SHP77 treated with DMSO at 0.1 percent for 48 hours (cell line): ENCODE measurements at places on chromosomes 7 and 10.

GRCh38 chr7:72249106-72249505 is 163.0 kb downstream of the CALN1 start:
- no peak for DNase-seq

DNA sequence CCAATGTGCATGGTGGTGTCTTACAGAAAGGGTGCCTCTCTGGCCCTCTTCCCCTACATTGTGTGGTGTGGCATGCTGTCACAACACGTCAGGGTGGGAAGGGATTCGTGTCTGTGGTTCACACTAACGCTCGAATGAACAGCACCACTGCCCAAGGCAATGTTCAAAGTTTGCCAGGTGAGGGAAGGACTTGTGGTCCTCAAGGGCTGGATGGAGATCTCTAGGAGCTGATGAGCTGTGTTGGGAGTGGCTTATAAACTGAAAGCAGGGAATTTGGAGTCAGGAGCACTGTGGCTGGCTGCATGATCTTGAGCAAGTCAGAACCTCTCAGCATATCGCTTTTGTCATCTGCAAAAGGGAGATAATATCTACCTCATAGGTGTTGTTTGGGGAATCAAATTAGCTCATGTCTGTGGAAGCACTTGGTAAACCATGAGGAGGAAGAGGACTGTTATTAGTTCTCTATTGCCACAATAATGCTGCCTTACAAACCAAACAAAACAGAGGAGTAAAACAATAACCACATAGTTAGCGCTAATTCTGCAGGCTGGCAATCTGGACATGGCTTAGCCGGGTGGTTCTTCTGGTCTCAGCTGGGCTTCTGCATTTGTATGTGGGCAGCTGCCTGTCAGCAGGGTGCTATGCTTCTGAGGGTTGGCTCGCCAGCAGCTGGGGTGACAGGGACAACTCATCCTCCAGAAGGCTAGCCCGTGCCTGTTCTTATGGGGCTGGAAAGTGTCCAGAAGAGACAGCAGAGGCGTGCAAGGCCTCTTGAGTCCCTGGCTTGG is 22.9 kb upstream of the C10orf105 start:
- no peak for DNase-seq

GRCh38 chr7:84624927-84625326 is 430.3 kb upstream of the SEMA3A start:
- DNase-seq = no peak

GRCh38 chr7:155418941-155419755 is 38.8 kb upstream of the EN2 start:
- no peak for DNase-seq

DNA sequence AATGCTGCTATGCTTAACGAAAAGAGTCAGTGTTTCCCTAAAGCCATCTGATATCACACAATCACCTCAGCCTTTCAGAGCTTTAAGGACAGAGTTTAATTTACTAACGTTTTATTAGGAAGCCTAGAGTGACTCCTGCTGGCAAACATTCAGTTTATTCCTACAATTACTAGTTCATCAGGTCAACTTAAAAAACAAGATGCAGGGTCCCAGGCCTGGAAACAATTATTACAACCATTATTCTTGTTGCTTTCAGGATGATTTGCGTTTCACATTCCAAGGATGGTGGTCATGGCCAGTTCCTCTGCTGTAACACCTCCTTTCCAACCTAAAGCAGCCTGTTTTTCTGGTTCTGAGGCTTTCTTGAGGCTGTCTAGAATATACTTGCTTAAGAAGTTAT is 1.5 kb upstream of the FAM53B start:
- DNase-seq = no peak

- DNase-seq = no peak
These were observed 45.4 kb upstream of the NPSR1 start for GRCh38 chr7:34612661-34613060.

DNA sequence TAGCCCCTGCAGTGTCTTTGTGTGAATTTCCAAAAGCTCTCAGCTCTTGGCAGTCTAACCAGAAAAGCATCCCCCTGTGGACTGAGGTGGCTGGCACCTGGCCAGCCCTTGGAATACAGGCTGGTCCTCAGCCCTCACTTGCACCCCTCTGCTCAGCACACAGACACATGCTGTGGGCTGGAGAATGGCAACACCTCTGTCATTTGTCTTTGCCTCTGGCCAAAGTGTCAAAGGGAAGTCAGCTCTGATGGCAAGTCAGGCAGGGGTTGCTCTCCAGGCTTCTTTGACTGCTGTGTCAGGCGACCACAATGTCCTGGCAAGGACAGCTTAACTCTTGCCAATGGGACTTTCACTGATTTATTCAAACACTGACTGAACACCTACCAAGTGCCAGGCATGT is 724.8 kb downstream of the INHBA start:
- DNase-seq = no peak

DNA sequence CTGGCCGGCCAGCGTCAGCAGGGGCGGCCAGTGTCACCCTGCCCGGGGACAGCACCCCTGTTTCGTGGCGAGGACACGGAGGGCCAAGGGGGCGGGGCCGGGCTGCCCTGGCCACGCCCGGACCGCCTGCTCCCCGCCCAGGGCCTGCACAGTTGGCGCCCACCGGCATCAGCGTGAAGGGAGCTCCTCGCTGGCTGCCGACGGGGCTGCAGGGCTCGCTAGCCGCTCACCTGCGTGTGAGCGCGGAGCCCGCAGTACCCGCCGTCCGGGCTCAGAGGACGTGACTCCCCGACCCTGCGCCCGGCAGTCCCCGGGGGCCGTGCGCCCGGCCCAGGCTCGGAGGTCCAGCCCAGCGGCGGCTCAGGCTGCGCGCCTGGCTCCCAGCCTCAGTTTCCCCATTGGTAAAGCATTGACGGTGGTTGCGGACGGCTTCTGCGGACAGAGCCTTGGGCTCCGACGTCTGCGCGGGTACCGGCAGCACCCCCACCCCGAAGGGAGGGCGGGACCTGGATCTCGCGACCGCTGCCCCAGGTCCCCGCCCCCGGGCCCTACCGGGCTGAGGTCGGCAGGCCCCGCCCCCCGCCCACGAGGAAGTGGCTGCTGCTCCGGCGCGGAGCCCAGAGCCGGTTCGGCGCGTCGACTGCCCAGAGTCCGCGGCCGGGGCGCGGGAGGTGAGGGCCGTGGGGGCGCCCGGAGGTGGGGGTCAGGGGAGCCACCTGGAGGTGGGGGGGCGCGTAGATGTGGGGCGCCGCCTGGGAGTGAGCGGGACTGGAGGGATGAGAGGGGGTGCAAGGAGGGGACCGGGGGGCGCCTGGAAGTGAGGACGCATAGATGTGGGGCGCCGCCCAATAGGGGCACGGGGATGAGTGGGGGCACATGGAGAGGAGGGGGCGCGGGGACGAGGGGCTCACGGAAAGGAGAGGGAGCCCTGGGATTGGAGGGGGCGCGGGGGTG is at the start of gene ARPC1B:
Gene ARPC1B, plus strand, starts transcription at position 620 of the 954 bp plus-strand sequence. CDS start 10,985 bp downstream, outside the sequence.
- peak; percentile 36 for DNase-seq

GRCh38 chr7:108324053-108325038 is 131.9 kb downstream of the NRCAM start:
- DNase-seq = no peak

- DNase-seq = no peak
These were observed 194.3 kb downstream of the SORCS3 start for GRCh38 chr10:104835422-104835821.

DNA sequence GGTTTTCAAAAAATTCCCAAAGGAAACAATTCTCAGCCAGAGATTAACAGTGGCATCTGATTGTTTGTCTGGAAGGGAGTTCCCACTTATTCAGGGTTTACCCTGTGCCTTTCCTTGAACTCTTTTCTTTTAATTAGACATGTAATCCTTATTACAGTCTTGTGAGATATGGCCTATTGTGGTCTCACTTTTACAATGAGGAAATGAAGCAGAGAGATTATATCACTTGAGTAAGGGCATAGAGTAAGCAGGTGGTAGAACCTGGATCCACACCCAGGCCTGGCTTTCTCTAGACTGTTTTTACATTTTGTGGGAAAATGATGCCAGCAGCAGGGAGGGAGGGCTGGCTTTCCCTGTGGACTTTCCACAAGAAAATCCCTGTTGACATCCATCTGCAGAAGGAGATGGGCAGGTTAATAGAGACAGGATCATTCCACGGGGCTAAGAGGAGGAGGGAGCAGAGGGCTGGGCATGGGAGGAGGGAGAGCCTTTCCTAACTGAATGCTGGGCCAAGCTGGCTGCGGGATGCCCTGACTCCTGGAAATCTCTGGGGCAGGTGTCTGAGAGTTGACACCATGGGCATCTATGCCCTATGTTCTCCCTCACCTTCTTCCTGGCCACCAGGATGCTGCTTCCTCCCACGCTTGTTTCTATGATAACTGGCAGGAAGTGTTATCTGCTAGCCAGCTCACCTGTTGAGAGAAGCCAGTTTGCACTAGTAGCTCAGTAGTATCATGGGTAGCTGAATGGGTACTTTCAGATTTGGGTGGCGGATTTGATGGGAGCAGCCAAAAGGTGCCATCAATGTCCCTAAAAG is 28.7 kb upstream of the ARHGAP22 start:
- DNase-seq = no peak

DNA sequence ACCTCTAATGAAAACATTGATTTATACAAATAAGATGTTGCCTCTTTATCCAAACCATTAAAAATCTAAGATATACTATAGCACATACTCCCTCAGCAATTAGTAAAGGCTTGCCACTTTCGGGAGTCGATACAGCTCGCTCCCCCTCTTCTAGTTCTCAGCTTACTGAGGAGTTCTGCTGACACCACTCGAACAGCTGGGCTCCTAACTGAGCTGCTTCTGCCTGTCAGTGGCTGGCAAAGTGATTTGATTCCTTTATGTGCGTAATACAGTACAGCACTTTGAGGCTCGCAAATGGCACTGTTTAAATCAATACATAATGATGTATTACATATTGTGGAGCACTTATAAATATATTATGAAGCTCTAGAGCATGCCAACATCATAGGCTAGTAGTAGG is 241.8 kb downstream of the CREB5 start:
- DNase-seq = no peak

- DNase-seq = no peak
These were observed 34.8 kb downstream of the PIP4K2A start for GRCh38 chr10:22679608-22680007.

DNA sequence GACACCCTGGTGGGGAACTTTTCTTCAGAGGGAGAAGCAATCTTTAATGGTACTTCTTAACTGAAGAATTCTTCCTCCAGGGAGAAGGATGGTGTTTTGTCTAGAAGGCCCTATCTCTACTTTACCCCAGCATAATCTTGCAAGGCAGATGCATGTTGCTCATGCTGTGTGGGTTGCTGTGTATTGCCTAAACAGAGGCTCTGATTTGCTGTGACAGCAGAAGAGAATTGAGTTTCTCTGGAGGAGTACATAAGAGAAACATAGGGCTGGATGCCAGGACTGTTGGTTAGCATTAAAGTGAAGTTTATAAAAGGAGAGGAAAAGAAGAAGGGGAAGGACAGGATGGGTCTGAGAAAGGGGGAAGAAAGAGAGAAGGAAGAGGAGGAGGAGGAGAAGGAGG is 248.1 kb upstream of the HPS1 start:
- no peak for DNase-seq

DNA sequence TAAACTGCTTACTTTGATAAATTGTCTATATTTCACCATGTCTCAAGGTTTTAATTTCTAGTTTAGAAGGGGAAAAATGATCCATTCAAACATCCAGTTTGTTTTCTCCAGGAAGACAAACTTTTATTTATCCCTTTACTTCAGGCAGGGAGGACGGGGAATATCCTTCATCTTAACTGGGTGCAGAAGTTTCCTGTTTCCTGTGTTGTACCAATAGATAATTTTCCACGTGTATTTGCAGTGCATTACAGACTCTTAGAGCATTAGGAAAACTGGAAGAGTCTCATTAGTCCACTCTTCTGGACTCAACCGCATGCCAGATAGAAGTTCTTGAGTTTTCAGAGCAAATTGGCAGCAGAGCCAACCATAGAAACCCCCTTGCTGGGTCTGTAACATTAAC is 39.4 kb upstream of the PIP4K2A start:
- DNase-seq = no peak

- no peak for DNase-seq
These were observed 106.3 kb downstream of the C10orf105 start for GRCh38 chr10:71613261-71613777.

- DNase-seq = no peak
These were observed 40.2 kb downstream of the PDSS1 start for GRCh38 chr10:26737730-26738129.

GRCh38 chr7:89926701-89927100 is 227.6 kb upstream of the STEAP1 start:
- no peak for DNase-seq

- DNase-seq = no peak
These were observed 92.8 kb downstream of the CHN2 start for GRCh38 chr7:29287366-29287765.

DNA sequence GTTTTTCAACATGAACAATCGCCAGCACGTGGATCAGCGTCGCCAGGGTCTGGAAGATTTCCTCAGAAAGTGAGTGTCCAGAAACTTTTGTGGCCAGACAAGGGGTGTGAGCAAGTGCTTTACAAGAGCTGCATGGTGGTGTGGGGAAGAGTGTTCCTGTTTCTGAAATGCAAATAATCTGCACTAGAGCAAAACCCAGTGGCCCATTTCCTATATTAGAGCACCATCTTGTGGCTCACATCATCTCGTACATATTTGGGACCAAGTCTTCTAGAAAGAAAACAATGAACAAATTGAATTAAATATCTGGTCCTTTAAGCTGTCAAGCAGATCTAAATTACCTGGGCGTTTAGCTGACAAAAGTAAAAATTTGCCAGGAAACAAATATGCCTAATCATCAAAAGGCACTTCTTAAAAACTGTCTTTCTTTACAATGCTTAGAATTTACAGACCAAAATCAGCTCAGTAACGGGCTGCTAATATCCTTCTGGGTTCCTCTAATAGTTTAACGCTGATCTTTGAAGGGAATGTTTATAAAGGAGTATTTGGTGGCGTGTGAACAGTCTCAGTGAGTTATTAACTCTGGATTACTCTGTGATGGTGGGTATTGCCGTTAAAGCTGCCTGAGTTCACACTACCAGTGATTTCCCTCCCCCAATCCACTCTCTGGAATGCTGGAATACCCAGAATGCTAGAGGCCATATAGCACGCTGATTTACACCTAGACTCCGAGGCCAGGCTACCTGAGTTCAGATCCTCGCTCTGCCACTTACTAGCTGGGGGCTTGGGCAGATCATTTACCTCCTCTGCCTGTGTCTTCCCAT is 73.6 kb downstream of the SNX10 start:
- peak; percentile 83 for DNase-seq

DNA sequence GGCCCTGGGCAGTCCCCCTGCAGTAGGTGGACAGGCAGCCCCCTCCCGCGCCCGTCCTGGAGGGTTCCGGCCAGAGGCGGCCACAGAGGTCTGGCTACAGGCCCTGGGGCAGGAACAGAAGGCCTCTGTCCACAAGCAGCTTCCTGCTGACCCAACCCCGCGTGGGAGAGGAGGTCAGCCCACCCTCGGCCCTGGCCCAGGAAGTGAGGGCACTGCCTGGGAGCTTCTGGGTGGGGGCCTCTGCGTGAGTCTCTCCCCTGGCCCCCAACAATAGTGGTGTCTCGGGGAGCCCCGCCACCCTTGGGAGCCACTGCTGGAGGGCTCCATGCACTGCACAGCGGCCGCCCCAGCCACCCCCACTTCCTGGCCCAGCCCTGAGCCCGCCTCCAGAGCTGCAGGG is 4.7 kb downstream of the MICALL2 start:
- DNase-seq = no peak
